ENCODE measurements at places on chromosomes 13 and 19.
A peak's percentile ranks its signal among the peaks of the same experiment; 100 is the strongest.

DNA sequence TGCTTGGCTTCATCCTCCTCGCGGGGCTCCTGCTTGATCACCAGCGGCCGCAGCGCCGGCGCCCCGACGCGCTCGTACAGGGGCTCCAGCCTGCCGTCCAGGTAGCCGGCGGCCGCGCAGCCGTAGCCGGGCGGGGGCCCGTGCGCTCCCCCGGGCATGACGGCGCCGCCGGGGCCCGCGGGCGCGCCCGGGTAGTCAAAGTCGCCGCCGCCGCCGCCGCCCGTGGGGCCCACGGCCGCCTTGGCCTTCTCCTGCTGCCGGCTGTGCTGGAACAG, 497 bp downstream of the CEBPA start:
- DNase-seq = no peak

DNA sequence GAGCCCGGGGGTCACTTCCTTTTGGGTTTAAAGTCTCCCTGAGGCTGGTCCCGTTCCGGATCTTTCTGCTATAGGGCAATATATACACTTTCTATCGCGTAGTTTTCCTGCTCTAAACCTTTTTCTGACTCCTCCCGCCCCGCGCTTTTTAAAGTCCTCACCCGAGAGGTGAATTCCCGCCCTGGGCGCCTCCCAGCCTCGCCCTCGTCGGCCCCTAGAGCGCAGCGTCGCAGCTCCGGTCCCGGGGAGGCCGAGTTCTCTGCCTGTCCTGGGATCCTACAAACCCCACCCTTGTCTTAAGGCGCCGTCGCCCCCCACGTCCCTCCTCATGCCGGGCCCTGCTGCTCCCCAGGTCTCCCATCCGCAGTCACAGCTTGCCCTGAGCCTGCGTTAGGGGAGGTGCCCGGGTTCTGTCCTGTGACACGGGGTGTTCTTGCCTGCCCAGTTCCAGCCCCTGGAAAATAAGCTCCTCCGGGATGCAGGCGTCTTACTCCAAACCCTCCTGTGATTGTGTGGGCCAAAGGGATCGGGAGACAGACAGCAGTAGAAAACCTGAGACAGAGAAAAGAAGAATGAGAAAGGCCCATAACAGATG, 491 bp downstream of the ZNF525 start:
- peak; percentile 26 for DNase-seq

- no peak for DNase-seq
Observed at GRCh38 chr19:29516821-29517395, 8.9 kb upstream of the VSTM2B start.

DNA sequence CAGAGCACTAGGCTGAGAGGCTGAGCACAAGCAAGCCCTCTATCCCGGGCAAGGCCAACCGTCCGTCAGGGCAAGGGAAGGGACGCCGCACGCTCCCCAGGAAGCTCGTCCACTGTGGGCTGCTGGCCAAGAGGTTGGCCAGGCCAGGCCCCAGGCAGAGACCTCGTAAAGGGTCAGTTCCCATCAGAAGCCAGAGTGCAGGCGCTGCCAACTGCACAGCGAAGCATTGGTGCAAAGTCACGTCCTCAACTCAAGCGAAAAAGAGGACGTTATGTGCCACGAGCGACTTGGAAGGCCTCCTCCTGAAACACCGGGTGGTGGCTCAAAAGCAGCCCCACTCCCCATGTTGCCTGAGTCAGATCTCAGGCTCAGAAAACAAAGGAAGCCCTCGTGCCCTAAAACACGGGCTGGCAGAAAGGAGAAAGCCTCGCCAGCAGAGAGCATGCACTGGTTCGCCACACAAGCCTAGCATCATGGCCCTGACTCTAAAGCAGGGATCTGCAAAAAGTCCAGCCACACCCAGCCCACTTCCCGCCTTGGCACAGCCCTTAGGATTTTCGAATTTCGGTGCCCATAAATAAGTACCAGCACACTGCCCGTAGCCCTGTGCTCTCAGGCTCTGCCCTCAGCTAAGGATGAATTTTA, 4.7 kb downstream of the AKAP8 start:
- no peak for DNase-seq

DNA sequence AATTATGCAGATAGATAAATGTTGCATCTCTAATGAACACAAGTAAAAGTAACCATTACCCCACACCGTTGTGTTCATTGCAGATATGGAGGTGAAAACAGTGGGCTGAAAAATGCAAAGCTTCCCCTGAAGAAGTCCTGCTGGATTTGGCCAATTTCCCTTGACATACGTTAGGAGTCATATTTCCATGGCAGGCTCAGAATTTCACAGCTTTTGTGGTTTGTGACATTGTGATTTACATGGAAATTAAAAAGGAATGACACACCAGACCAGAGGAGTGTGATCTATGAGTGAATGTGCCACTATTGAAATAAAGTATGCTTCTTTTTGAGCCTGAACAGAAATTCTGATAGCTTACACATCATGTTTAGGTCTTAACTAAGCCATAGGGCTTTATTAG, 221.1 kb upstream of the TMTC4 start:
- no peak for DNase-seq

- DNase-seq = no peak
Observed at GRCh38 chr19:29121684-29122083, 91.3 kb downstream of the UQCRFS1 start.

GRCh38 chr19:51258165-51259160, 7.6 kb downstream of the SIGLECL1 start:
- DNase-seq = no peak

GRCh38 chr13:92303428-92303827, 905.0 kb downstream of the GPC5 start:
- no peak for DNase-seq

GRCh38 chr13:29294821-29295220, 300.7 kb downstream of the SLC7A1 start:
- DNase-seq = no peak

DNA sequence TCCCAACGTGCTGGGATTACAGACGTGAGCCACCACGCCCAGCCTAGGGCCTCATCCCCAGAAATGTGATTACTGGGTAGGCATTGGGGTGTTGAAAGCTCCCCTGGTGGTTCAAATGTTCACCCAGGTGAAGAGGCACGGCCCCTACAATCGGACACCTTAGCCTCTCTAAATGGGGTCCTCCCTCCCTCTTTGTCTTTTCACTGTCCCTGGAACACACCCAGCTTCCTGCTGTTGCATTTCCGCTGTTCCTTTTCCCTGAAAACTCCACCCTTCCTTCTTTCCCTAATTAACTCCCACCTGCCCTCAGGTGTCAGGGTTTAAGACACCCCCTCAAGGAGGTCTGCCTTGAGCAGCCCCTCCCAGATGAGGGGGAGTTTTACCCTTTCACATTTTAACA, 3.6 kb upstream of the PRODH2 start:
- DNase-seq = no peak

DNA sequence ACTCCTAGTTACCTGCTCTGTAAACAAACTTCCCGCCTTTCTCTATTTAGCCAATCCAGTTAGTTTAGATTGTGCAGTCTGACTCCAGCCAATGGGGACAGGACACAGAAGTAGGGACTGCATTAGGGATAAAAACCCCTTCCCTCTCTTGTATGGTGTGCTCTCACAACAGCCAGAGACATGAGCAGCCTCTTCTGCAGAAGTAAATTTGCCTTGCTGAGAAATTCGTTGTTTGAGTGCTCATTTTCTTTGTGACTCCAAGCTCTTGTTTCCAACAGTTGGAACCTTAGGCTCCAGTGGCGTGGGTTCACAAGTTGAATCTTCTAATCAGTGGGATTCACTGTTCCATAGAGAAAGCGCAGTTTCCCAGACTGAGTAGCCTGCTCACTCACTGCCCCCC, 66.1 kb downstream of the ZNF93 start:
- DNase-seq = no peak

GRCh38 chr13:91355099-91355825, 7.8 kb downstream of the MIR17HG start:
- DNase-seq = no peak

DNA sequence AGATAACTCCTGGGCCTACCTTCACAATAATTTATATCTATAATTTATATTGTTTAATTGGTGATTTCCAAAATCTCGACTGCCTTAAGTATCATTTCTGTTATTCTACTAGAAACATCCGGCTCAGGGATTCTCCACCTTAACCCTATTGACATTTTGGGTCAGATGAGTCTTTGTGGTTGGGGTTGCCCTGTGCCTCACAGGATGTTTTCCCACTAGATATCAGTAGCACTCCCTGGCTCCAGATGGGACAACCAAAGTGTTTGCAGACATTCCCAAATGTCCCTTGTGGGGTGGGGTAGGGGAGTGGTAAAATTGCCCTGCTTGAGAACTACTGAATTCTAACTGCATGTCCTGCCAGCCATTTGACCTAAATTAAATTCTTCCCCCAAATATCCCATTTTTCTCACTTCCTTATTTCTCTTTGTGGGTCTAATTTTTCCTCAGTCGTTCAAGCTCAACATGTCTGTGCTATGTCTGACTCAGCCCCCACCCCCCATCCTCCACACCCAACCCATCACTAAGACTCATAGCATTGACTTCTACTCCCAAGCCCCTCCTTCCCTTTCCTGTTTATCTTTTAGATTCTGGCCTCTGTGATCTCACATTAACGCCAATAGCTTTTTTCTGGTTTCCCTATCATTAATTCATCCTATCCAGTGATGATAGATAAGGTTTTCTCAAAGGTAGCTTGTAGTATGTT, 545.1 kb downstream of the EFNB2 start:
- DNase-seq = no peak

DNA sequence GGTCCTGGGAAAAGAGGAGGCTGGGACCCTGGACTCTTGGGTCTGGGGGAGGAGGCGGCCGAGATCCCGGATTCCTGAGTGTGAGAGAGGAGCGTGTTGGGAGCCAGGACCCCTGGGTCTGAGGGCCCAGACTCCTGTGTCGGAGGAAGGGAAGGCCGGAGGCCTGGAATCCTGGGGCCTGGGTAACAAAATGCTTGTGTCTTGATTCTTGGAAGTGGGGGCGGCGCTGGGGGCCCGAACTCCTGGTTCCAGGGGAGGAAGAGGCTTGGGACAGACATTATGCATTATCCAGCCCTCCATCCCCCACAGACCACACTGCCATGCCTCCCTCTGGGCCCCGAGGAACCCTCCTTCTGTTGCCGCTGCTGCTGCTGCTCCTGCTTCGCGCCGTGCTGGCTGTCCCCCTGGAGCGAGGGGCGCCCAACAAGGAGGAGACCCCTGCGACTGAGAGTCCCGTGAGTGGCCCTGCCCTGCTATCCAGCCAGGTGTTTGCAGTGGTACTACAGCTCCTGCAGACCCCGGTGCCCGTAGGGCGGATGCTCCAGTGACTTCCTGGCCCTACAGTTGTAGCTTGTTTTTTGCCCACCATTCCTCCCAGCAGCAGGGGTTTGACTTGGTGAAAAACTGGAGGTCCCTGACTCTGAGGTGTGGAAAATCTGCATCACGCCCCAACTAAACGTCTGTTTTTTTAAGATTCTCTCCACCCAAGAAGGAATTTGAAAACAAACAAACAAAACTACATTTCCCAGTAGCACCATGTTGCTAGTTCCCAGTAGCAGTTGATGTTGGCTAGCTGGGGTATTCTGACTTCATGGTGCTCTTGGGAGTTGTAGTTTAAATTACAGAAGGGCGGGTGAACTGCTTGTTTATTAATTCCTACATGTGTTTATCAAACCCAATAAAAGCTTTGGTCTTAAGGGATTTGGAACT, 630 bp downstream of the NUCB1 start:
- DNase-seq = no peak

Data from T follicular helper cell (primary cell).